ENCODE measurements at places on chromosomes 7 and 10. TPM values are rescaled to one million over a fixed set of nuclear protein-coding genes. Genes with fewer than 3 reads are reported as not detected.
A peak's percentile ranks its signal among the peaks of the same experiment; 100 is the strongest.

DNA sequence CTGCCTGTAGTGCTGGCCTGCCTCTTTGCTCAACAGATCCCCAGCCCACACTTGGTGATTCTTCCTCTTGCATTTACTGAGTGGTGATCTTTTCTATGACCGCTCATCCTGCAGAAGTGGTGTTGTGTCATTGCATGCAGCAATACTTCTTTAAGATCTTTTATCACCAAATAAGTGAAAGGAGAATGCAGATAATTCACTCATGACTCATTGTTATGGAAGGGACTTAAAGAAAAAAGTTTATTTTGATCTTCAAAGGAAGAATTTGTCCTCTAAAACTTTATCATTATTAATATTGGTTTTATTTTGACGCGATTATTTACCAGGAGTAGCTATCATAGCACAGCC, 489.1 kb upstream of the CELF2 start:
- no peak overlapping the region for H3K27ac ChIP-seq
- H3K4me3 ChIP-seq = no peak overlapping the region
- no peaks in the 10 kb centered on the region for H3K4me1 ChIP-seq
- no peaks in the 10 kb centered on the region for H3K27me3 ChIP-seq

DNA sequence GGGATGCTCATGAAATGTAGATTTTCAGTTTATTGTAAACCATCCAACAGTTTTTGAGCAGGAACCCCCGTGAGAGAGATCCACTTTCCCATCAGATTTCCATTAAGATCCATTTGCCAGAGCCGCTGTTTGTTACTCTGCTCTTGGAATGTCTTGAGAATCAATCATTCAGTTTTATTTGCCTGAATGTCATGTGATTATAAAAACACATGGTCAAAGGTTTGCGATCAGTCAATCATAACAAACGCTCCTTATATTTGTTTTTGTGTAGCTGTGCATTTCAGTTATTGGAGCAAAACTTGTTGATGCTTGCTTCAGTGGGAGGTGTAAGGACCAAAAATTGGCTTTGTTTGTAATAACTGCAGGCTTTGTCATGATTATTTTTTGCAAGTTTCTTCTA, 155.8 kb upstream of the RHOBTB1 start:
- peaks cover 4% of the 10 kb centered on the region for H3K27me3 ChIP-seq
- no peaks in the 10 kb centered on the region for H3K4me1 ChIP-seq
- DNase-seq = no peak

- H3K27me3 ChIP-seq = no peaks in the 10 kb centered on the region
- peaks cover 77% of the 10 kb centered on the region for H3K36me3 ChIP-seq
- peak overlapping the region; percentile 88 for H3K27ac ChIP-seq
- DNase-seq = peak; percentile 89
- peaks cover 45% of the 10 kb centered on the region for H3K4me1 ChIP-seq
- peak overlapping the region; percentile 34 for H3K4me3 ChIP-seq
These were observed 37.5 kb downstream of the GDI2 start for GRCh38 chr10:5775685-5776084.

DNA sequence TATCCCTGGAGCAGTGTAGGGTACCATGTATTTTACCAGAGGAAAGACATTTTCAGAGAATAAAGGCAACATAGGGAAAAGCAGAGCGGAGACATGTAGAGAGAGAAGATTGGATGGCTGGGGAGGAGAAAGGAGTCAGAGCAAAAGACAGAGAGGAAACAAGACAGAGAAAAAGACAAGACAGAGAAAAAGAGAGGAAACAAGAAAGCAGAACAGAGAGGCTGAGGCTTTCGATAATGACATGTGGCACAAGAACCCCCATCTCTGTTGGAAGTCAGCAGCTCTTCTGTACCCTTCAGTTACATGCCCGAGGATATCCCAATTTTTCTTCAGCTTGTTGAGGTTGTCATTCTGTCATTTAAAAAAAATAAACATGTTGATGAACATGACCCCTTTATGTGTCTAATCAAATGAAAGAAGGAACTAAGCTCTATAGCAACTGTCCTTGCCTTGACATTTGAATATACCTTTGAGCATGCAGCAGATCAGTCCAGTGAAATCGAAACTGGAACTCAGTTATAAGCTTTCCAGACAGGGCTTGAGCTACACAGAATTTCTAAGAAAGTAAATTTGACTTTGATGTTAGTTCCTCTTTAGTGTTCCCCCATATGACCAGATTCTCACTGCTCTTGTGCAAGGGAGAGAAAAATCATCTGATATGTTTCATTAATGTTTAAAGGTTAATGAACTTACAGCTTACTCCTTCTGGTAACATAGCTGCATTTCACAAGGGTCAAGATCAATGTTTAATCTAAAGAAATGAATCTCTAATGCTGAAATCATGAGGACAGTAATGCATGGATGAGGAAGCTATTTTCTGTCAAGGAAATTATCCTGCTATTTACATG, 75.1 kb upstream of the SP4 start:
- no peak for DNase-seq
- peak overlapping the region; percentile 99 for H3K27ac ChIP-seq
- H3K4me1 ChIP-seq = peaks cover 71% of the 10 kb centered on the region
- H3K27me3 ChIP-seq = no peaks in the 10 kb centered on the region
- H3K36me3 ChIP-seq = peaks cover 27% of the 10 kb centered on the region

DNA sequence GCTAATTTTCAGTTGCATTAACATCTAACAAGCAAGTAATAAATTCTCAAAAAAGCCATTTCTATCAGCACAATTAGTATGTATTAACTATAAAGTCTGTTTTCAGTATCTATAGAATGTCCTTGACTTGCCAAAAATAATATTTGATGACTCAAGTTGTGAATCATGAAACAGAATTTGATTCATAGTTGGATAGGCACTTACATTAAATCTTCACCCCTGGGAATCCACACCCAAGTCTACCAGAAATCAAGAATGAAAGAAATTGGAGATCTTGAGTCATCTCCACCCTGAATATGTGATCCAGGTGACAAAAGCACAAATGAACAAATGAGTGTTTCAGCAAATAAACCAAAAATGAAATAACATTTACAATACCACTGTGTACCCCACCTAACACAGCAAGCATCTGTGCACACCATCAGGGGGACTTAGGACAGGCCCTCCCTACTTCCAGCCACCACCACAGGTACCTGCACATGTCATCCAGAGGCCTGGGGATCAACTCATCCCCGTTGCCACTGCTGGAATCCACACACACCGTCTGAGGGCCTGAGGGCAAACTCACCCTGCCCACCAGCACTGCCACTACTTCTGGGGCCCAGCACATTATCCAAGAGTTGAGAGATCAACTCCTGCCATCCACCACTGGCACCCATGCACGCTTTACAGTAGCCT, 160.1 kb downstream of the MTERF1 start:
- no peak overlapping the region for H3K27ac ChIP-seq
- no peak for DNase-seq
- no peak overlapping the region for H3K4me3 ChIP-seq
- H3K36me3 ChIP-seq = no peaks in the 10 kb centered on the region
- H3K27me3 ChIP-seq = no peaks in the 10 kb centered on the region

DNA sequence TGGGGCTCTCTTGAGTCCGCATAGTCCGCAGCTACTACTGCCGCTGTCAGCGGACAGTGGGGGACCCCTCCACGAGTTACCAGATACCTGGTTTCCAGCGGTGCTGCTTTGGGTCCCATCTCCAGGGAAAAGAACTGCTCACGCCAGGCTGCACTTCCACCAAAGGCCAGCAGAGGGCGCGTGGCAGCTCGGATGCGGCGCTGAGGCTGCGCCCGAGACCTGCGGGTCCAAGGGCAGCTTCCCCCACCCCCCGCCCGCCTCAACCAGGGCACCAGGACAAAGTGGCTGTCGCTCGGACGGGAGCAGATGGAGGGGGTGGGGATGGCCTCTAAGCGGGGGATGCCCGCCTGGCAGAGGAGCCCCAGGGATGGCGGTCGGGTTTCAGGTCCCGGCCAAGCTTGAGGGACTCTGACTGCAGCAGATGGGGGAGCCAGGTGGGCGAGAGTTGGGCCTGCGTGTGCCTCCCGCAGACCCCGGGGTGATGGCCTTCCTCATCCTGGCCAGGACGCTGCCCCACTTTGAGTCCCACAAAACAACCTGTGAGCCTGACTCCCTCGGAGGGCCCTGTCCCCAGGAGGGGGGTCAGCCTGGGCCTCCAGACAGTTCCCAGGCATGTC, 23.8 kb upstream of the ZNF735 start:
- DNase-seq = no peak
- no peaks in the 10 kb centered on the region for H3K27me3 ChIP-seq
- no peak overlapping the region for H3K4me3 ChIP-seq
- H3K36me3 ChIP-seq = no peaks in the 10 kb centered on the region

DNA sequence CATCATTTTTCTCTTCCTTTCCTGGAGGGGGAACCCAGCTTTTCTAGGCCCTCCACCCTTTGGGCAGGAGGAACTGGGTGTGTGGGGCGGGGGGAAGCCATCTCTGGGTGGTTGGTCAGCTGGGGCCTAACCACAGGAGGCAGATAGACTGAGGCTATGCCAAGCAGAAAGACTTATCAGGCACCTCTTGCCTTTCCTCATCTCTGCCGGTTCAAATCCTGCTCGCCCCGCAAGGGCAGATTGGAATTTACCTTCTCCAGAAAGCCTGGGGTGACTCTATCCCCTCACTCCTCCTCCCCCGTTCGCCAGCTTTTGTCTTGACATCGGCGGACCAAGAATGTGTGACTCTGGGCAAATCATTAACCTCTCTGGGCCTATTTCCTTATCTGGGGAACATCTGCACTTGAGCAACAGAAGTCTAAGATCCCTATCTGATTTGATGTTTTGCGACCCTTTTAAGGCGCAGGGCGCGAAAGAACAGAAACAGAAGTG, 584 bp upstream of the GARS1 start:
- peak; percentile 68 for DNase-seq
- peaks cover 42% of the 10 kb centered on the region for H3K4me1 ChIP-seq
- no peaks in the 10 kb centered on the region for H3K27me3 ChIP-seq
- H3K36me3 ChIP-seq = peaks cover 42% of the 10 kb centered on the region

DNA sequence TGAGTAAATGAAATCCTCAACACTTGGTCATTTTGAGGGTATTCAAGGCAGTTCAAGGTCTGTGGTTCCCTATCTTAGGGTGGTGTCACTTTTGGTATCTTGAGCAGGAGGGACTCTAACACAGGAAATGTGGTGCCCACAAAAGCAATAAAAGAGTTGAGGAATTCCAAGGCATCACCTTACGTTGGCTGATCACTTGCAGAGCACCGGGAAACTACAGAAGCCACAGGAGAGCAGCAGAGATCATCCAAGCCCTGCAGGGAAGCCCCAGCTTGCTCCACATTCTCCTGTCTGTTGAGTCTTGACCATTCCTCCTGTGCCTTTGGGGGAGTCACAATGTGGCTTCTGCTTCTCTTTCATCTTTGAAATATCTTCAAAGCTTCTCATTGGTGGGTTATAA, 565.8 kb upstream of the ADARB2 start:
- H3K27me3 ChIP-seq = no peaks in the 10 kb centered on the region
- H3K27ac ChIP-seq = no peak overlapping the region
- H3K4me3 ChIP-seq = no peak overlapping the region

- no peaks in the 10 kb centered on the region for H3K36me3 ChIP-seq
- H3K4me3 ChIP-seq = no peak overlapping the region
- no peaks in the 10 kb centered on the region for H3K4me1 ChIP-seq
- no peak overlapping the region for H3K27ac ChIP-seq
- DNase-seq = no peak
- H3K27me3 ChIP-seq = no peaks in the 10 kb centered on the region
These were observed 238.5 kb downstream of the ADARB2 start for GRCh38 chr10:1498746-1499358.

DNA sequence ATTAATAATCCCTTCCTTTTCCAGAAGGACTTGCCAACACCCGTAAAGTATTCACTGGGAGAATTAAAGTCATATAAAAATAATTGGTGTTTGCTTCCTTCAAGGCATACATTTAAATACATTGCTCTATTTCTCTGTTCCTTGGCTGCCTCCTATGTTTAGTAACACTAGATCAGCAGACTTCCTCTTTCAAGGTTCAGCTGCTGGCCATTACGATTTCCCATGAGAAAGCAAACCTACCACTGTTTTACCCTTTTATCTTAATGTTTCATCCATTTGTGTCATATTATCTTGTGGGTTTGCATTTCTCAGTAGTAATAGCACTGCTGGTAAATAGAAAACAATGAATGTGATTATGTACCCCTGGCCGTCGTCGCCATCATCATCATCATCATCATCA, 313.8 kb upstream of the BMPER start:
- no peak overlapping the region for H3K4me3 ChIP-seq
- H3K4me1 ChIP-seq = no peaks in the 10 kb centered on the region
- no peak overlapping the region for H3K27ac ChIP-seq
- H3K27me3 ChIP-seq = no peaks in the 10 kb centered on the region

GRCh38 chr7:132666071-132666773, 90.0 kb upstream of the PLXNA4 start:
- H3K27me3 ChIP-seq = no peaks in the 10 kb centered on the region
- H3K4me3 ChIP-seq = no peak overlapping the region
- peaks cover 8% of the 10 kb centered on the region for H3K36me3 ChIP-seq

- peaks cover 55% of the 10 kb centered on the region for H3K36me3 ChIP-seq
- H3K27ac ChIP-seq = peak overlapping the region; percentile 90
- H3K4me3 ChIP-seq = peak overlapping the region; percentile 26
- H3K4me1 ChIP-seq = peaks cover 33% of the 10 kb centered on the region
These were observed 101.5 kb downstream of the ZNF92 start for GRCh38 chr7:65475040-65475726.

AKR1C8 gene
- not detected for total RNA-seq

LIPM gene
- total RNA-seq = not detected

INSIG1 gene
- total RNA-seq = 145 TPM

TAF6 gene
- total RNA-seq = 71.4 TPM

DKK1 gene
- total RNA-seq = not detected

MDH2 gene
- 230 TPM for total RNA-seq

CAMK1D gene
- 2.4 TPM for total RNA-seq

Data from activated CD8-positive, alpha-beta memory T cell treated with anti-CD3 and anti-CD28 coated beads, Interleukin-2, amount 10 ng/mL, durations not matched to agents 7 days and 5 days (primary cell).